Right lobe of liver (tissue), 6 donors: ENCODE measurements at places on chromosomes 6 and 20.

DNA sequence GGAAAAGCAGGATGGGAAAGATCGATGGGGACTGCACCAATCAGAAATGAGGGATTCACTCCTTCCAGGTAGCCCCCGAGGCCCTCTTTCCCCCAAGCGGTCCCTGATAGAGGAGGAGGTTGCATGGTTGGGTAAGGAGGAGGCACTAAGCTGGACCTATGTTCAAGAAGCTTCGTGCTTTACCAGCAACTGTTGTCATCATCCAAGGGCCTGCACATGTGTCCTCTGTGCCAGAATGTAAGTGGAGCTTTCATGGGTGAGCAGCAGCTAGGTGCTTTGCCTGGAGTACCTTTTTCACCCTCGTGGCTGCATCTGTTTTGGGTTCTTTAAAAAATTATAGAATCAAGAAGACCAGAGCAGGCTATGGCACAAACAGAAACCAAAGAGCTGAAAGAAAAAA, 54.0 kb downstream of the GMPR start:
- DNase-seq, result no peak

GRCh38 chr20:45887346-45887715, at the start of gene SPATA25:
Gene SPATA25, minus strand, starts transcription at chr20:45887622. Its CDS starts 32 bp downstream, at chr20:45887590.
- no peak for DNase-seq

GRCh38 chr20:11156922-11157321, 483.1 kb upstream of the JAG1 start:
- no peak for DNase-seq

DNA sequence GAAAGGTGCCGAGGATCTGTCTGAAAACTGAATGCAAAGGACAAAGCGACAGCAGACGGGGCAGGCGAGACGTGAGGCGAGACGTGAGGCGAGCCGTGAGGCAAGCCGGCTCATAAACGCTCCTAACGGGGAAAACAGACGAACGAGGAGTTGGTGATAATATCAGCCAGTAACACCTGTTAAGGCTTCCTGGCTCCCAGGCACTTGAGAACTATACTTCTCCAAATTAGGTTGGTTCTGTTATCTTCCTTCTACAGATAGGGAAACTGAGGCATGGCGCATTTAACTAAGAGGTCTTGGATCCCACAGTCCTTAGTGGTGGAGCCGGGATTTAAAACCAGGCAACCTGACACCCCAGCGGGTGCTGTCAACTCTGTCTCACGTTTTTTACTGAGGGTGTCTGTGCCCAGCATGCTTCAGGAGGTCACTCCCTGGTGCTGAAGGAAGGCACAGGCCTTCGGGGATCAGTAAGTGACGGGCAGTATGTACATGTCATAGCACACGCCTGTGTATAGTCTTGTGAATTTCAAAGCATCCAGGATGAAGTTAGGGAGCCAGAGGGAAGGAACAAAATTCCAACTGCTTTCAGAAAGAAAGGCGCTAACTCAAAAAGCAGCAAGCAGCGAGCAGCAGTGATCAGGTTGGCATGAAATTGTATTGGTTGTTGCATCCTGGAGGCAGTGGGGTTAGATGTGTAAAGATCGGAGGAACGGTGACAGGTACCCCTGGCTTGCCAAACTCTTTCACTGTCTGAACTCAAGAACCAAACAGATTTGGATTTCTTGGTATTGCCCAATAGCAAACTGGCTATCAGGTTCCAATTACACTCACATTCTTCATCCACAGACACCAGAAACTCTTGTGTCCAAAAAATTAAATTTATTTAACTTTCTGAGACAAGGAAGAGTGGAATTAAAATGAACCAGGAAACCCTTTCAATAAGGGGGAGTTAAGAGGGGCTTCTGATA, 318.7 kb downstream of the THBS2 start:
- DNase-seq, result no peak

GRCh38 chr6:137013738-137014602, 30.8 kb downstream of the IL20RA start:
- no peak for DNase-seq

- no peak for DNase-seq
Observed at GRCh38 chr6:147194652-147195411, 9.4 kb upstream of the STXBP5 start.

DNA sequence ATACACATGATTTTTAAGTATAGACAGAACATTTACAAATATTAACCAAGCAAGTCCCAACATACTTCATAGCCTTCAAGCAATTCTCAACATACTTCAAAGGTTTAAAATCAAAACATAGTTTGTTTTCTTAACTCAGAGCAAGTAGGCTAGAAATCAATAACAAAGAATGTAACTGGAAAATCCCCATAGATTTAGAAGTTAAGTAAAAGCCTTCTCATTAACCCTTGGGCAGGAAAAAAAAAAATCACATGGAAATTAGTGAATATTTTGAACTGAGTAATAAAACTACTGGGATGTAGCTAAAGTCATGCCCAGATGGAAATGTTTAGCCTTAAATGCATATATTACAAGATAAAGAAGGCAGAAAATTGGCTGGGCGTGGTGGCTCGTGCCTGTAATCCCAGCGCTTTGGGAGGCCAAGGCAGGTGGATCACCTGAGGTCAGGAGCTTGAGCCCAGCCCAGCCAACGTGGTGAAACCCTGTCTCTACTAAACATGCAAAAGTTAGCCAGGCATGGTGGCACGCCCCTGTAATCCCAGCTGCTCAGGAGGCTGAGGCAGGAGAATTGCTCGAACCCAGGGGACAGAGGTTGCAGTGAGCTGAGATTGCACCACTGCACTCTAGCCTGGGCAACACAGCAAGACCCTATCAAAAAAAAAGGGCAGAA, 316.1 kb downstream of the TAF4 start:
- no peak for DNase-seq

- DNase-seq, result no peak
Observed at GRCh38 chr6:143817621-143818020, 25.5 kb upstream of the LTV1 start.
